ENCODE measurements at places on chromosomes 4 and X. TPM values are rescaled to one million over a fixed set of nuclear protein-coding genes. Genes with fewer than 3 reads are reported as not detected.

The ARHGAP24 gene
- total RNA-seq = 7.8 TPM

The CSTF2 gene
- 8.2 TPM for total RNA-seq

The P2RY4 gene
- total RNA-seq = not detected

The MTHFD2L gene
- 38.2 TPM for total RNA-seq

The ARHGEF9 gene
- 28.9 TPM for total RNA-seq
